B cell (primary cell): ENCODE measurements at places on chromosomes 12 and 14. TPM values are rescaled to one million over a fixed set of nuclear protein-coding genes. Genes with fewer than 3 reads are reported as not detected.

DNA sequence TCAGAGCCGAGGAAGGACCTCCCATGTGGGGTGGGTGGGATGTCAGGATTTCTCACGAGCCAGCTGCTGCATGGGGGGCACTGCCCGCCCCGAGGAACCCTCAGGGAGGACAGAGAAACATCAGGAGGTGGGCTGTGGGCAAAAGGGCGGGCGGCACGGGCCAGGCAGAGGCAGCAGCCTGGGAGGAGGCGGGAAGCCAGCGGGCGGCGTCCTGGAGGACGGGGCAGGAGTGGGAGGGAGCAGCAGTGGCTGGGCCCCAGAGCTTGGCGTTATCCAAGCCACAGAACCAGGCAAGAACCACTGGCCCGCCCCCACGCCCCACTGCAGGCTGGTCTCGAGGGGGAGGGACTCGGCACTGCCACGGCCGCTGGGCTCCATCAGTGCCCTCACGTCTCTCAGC is 2.4 kb downstream of the C14orf180 start:
- DNase-seq: no peak
- no peak overlapping the region for H3K27ac ChIP-seq
- no peaks in the 10 kb centered on the region for H3K36me3 ChIP-seq
- no peak overlapping the region for H3K4me3 ChIP-seq
- H3K27me3 ChIP-seq: no peaks in the 10 kb centered on the region
- H3K4me1 ChIP-seq: no peaks in the 10 kb centered on the region

DNA sequence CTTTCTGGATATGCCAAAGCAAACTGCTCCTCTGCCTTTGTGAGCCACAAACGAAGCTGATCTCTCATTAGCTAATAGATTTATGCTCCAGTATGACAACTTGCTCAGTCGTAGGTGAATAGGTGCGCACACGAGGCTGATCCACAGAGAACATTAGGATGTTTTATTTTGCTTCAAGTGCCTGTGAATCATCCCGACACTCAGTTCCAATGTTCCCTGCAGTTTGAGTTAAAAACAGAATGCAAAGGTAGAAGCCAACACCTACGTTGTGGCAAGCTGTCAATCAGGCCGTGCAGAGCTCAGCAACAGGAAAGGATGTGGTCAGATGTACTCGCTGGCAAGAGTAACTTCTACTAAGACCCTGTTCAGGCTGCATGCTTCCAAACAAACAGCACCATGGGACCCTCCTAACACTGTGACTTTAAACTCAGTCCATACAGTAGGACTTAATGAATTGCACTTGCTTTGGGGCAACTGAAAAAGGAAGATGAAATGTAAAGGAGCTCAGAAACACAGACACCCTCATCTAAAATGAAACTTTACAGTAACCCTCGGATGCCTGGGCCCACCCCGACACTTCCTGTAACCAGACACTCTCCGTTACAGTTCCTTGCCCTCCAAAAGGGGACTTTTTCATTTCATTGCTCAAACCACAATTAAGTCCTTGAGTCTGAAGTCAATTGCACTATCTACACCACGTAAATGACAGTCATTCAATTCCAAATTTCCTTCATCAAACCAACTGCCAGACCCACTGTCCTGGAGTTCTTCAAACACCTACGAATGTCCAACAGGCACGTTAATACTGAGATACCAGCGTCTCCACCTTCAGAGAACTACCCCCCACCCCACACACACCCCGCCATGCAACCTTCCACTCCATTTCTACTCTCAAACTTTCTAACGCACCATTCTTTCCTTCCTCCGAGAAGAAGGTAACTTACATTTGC is 1.6 kb downstream of the CCDC88C start:
- peak; percentile 90 for DNase-seq
- peak overlapping the region; percentile 86 for H3K4me3 ChIP-seq
- H3K4me1 ChIP-seq: peaks cover 61% of the 10 kb centered on the region
- no peaks in the 10 kb centered on the region for H3K27me3 ChIP-seq
- no peaks in the 10 kb centered on the region for H3K36me3 ChIP-seq
- peak overlapping the region; percentile 91 for H3K27ac ChIP-seq

GRCh38 chr12:50618864-50619609 is 114.3 kb downstream of the DIP2B start:
- no peak for DNase-seq
- H3K4me1 ChIP-seq: peaks cover 17% of the 10 kb centered on the region
- no peak overlapping the region for H3K4me3 ChIP-seq

GRCh38 chr12:108833757-108834472 is 23.5 kb downstream of the SSH1 start:
- H3K27me3 ChIP-seq: no peaks in the 10 kb centered on the region
- DNase-seq: no peak
- no peak overlapping the region for H3K27ac ChIP-seq

- H3K27ac ChIP-seq: no peak overlapping the region
- DNase-seq: no peak
- no peaks in the 10 kb centered on the region for H3K36me3 ChIP-seq
- no peaks in the 10 kb centered on the region for H3K27me3 ChIP-seq
- H3K4me1 ChIP-seq: no peaks in the 10 kb centered on the region
Observed at GRCh38 chr12:108352591-108352990, 13.5 kb upstream of the CMKLR1 start.

DNA sequence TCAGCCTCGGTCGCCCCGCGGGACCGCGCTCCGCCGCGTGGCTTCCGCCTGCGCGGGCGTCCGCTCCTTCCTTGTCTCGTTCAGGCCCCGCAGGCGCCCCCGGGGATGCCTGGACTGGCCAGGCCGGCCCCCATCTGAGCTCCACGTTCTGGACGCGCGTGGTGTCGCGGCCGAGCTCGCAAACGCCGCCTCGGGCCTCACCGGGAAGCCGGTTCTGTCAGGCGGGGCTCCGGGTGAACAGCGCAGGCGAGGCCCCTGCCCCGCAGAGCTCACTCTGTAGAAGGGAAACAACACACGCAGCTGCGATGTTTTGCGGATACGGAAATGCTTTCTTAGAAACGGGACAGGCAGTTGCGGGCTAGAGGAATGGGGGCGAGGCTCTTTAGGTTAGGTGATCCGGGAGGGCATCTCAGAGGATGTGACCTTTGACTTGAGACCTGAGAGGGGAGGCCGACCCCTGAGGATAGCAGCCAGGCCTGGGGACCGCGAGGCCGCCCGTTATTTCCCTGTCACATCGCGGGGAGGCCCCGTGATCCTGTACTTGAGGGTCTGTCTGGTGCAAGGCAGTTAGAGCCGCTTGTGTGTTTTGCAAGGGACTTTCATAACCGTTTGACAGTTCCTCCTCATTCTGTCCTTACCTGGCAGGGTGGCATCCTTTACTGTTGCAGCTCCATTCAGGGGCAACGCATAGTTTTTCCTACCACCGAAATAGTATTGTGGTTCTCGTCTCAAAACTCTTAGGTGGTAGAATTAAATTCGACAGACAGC is 584 bp downstream of the VRK1 start:
- H3K4me1 ChIP-seq: peaks cover 11% of the 10 kb centered on the region
- peak; percentile 74 for DNase-seq
- peak overlapping the region; percentile 85 for H3K4me3 ChIP-seq
- peak overlapping the region; percentile 82 for H3K27ac ChIP-seq
- H3K27me3 ChIP-seq: no peaks in the 10 kb centered on the region

- H3K27me3 ChIP-seq: no peaks in the 10 kb centered on the region
- peak; percentile 58 for DNase-seq
- peak overlapping the region; percentile 94 for H3K27ac ChIP-seq
- no peaks in the 10 kb centered on the region for H3K36me3 ChIP-seq
- H3K4me1 ChIP-seq: peaks cover 45% of the 10 kb centered on the region
Observed at GRCh38 chr12:89882050-89882449, 173.4 kb upstream of the ATP2B1 start.

DNA sequence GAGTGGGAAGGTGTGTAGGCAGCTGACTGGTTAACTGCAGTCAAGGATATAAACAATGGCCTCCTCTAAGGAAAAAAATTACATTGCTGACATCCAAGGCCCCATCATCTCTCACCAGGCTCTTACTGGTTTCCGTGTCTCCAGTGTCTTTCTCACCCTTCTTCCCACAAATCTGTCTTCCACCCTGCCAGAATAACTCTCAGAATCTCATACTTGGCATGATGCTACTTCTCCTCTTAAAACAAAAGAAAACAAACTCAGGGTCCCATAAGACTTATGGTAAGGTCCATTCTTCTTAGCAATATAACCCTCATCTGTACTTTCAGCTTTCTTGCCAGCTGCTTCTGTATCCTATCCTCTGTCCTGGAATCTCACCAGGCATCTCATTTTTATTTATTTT is 68.9 kb downstream of the SUSD6 start:
- H3K36me3 ChIP-seq: peaks cover 18% of the 10 kb centered on the region
- H3K4me1 ChIP-seq: peaks cover 68% of the 10 kb centered on the region
- H3K27ac ChIP-seq: peak overlapping the region; percentile 13
- no peak overlapping the region for H3K4me3 ChIP-seq
- DNase-seq: no peak
- H3K27me3 ChIP-seq: no peaks in the 10 kb centered on the region

DNA sequence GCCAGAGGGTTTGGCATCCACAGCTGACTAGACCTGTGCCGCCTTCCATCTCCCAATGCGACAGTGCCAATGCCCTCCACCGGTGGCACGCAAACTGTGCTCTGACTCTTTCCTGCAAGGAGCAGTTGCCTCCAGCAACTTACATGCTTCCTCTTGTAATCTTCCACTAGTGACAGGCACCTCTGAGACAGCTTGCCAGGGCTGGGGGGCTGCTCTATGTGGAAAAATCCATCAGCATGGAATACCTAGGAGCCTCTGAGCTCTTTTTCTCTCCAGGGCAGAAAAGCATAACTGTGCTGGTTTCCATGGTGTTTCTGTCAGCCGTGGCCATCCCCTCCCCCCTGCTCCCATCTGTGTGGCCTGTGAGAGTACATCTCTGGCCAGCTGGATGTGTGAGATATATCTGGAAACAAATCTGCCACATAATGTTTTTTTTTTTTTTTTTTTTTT is 110.6 kb downstream of the MYRFL start:
- H3K4me1 ChIP-seq: no peaks in the 10 kb centered on the region
- no peak overlapping the region for H3K4me3 ChIP-seq

GRCh38 chr12:110107369-110108281 is 16.5 kb upstream of the IFT81 start:
- no peaks in the 10 kb centered on the region for H3K36me3 ChIP-seq
- no peaks in the 10 kb centered on the region for H3K4me1 ChIP-seq
- H3K27me3 ChIP-seq: no peaks in the 10 kb centered on the region
- H3K4me3 ChIP-seq: no peak overlapping the region
- DNase-seq: no peak
- H3K27ac ChIP-seq: no peak overlapping the region

DNA sequence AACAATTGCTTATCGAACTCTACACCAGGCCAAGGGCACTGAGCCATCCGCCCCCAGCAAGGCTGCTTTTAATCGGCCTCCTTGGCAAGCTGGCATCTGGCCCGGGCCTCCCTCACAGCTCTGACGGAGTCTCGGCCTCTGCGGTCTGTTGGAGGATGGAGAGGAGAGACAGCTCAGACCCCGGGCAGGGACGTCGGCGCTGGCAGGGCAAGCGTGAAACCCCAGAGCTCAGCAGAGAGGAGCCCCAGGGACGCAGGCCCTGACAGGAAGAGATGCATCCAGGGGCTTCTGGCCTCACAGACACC is 17.5 kb downstream of the CAMKK2 start:
- H3K36me3 ChIP-seq: no peaks in the 10 kb centered on the region
- no peaks in the 10 kb centered on the region for H3K27me3 ChIP-seq
- no peak overlapping the region for H3K27ac ChIP-seq
- H3K4me1 ChIP-seq: no peaks in the 10 kb centered on the region
- DNase-seq: no peak

DNA sequence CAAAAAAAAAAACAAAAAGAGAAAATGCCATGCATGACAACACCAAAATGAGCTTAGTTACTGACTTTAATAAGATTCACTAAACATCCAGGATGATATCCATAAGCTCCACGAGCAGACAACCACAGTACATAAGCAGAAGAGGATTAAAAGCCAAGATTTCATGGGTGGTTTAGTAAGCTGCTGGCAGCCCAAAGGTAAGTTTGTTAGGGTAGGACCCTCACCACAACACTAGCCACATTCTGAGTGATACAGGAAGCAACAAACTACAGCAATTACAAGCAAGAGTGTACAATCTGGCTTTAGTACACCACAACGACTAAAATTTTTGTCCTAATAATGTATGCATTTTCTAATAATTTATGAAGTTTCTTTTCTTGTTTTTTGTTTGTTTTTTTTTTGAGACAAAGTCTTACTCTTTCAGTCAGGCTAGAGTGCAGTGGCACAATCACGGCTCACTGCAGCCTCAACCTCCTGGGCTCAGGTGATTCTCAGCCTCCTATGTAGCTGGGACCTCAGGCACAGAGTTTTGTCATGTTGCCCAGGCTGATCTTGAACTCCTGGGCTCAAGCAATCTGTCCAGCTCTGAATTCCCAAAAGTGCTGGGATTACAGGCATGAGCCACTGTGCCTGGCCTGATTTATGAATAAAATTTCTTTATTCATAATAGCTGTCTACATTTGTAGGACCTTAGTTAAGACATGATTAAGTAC is 221.4 kb downstream of the MED13L start:
- DNase-seq: no peak
- no peak overlapping the region for H3K27ac ChIP-seq
- no peaks in the 10 kb centered on the region for H3K36me3 ChIP-seq
- peaks cover 7% of the 10 kb centered on the region for H3K4me1 ChIP-seq
- H3K27me3 ChIP-seq: no peaks in the 10 kb centered on the region

DNA sequence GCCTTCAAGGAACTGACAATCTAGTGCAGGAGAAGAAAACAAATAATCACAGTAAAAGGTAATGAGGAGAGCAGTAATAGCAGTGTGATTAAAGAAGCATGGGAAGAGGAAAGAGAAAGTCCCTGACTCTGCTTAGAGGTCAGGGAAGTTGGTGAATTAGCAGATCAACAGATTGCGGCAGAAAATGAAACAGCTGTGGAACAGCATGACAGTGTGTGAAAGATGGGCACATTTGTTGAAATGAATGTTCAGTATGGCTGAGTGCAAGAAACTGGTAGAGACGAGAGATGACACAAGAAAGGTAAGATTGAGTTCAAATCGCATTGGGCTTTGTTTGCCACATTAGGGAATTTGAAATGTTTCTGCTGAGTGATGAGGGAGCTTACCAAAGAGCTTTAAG is 63.7 kb upstream of the RASSF8 start:
- no peaks in the 10 kb centered on the region for H3K27me3 ChIP-seq
- no peak for DNase-seq
- no peaks in the 10 kb centered on the region for H3K36me3 ChIP-seq
- no peak overlapping the region for H3K4me3 ChIP-seq
- no peak overlapping the region for H3K27ac ChIP-seq

DNA sequence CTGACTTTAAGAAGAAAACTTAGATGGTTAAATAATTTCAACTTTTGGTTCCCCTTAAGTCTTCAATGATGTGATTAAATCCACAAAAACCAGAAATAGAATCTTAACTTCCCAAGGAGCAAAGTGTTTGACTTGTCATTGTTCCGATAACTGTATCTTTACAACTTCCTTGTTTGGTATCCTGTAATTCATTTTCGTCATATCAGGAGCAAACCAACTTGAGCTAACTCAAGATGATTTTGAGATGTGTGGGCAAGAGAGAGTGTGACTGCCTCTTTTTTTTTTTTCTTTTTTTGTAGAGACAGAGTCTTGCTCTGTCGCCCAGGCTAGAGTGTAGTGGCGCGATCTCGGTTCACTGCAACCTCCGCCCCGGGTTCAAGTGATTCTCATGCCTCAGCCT is 25.3 kb downstream of the DRAM1 start:
- no peak overlapping the region for H3K4me3 ChIP-seq
- no peak overlapping the region for H3K27ac ChIP-seq
- peaks cover 6% of the 10 kb centered on the region for H3K4me1 ChIP-seq
- no peaks in the 10 kb centered on the region for H3K27me3 ChIP-seq

Gene RNU4-1
- 3,269 and 3,426 TPM in 2 replicates for total RNA-seq

Gene ENDOU
- not detected in 2 replicates for total RNA-seq

Gene FIGNL2
- total RNA-seq: 0.79 and 1.0 TPM in 2 replicates

Gene PTPRR
- total RNA-seq: not detected in 2 replicates
